ENCODE measurements at places on chromosomes 3 and 15.

DNA sequence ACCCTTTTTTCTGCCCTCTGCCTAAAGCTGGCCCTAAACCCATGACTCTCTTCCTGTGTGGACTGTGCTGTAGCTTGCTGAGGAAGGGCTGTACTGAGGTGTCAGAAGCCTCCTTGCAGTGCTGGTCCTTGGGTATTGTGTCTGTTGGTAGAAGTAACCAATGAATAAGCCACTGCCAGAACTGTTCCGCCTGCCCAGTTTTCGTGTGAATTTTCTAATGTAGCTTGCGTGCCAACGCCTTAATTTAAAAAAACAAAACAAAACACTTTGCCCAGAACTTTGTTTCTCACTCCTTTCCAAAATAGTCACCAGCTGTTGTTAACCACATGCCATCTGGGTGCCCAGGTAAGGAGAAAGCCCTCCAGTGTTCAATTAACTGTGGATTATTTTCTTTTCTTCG is 101.9 kb downstream of the KLHL25 start:
- peak; percentile 34 for DNase-seq

DNA sequence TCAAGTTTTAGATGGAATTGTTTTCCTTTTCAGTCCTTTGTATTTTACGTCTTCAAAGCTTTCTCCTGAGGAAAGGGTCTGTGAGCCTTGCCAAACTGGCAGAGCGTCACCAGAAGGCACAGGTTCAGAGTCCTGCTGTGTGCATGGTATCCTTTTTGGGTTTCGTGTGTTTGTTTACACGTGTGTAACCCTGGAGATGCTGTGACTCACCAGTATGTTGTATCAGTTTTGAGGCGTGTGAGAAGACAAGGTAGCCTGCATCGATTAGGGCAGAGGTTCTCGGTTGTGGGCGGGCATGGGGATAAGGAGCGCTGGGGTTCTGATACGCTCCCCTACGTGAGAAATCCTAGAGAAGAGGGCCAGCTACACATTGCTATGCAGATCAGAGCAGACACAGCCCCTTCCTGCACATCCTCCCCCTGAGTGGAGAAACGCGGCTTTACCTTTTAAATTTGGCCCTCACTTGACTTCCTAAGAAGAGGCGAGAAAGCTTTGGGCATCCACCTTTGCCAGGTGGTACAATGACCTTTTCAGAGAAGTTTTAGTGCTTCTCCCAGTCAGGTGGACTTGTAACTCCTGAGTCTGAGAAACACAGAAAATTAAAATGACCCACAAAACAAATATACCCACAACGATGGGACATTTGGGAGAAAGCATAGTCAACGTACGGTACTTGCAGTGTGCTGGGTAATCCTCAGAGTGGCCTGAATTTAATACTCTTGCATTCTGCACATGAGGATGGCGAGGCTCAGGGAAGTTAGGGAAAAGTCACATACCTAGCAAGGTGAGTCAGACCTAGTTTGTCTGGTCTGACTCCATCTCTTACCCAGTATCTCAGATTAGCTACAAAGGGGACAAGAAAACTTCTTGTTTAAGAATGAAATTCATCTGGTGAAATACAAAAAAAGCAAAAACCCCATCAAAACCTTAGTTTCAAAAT is 38.1 kb downstream of the TRAK1 start:
- no peak for DNase-seq

DNA sequence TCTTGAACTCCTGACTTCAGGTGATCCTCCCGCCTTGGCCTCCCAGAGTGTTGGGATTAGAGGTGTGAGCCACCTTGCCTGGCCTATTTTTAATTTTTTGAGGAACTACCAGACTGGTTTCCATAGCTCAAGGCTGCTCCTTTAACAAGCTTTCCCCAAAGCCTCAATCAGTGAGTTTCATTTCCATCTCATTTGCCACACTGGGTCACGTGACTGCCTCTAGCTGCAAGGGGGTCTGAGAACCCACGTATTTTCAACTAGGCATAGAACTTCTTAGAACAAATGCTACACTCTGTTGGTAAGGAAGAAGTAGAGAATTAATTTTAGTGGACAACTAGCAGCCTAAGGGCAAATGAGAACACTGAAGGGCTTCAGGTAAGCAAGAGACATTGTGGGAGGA is 3.1 kb upstream of the CD276 start:
- DNase-seq = no peak

DNA sequence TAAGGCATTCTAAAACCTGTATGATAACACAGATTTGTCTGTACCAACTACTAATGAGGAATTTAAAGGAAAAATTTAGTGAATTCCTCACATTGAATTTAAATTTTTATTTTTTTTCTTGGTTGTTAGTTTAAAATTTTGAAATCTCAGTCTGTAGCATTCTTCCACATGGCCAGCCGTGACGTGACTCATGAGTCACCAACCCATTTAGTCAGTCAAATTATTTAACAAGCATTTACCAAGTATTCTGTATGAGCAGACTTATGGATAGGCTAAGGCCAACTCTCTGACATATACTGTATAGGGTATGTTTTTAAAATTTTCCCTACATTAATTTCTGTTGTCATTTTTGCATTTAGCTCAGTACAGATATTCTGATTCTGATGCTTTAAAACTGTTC is 112.9 kb downstream of the CNTN4 start:
- no peak for DNase-seq

DNA sequence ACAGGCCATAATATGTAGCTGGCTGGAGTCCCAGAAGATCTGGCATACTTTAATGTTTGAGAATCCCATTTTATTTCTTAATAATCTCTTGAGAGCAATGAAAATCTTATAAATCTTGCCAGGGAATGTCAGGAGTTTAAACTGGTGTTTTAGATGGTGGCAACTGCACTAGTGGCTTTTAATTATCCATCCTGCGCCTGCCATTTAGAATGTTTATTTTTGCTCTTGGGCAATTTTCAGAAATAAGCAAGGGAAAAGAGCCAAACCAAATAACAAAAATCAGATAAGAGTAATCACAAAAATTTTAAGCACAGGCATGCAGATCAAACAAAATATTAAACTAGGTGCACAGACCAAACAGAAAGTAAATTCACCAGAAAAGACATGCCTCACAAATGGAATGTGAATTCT is 41.9 kb upstream of the UBP1 start:
- DNase-seq = no peak

DNA sequence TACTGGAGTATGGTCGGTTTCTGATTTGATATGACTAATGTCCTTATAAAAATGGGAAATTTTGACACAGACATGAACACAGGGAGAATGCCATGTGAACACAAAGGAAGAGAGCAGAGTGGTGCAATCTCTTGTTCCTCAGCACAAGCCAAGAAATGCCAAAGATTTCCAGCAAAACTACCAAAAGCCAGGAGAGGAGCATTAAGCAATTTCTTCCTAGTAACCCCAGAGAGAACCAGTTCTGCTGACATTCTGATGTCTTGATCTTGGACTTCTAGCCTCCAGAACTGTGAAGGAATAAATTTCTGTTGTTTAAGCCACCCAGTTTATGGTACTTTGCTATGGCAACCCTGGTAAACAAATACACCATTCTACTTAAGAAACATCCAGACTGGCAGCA is 227.8 kb upstream of the MRPL3 start:
- no peak for DNase-seq

- DNase-seq = no peak
Measured at GRCh38 chr3:182303169-182303568, 490.1 kb upstream of the ATP11B start.

GRCh38 chr3:28940994-28941393 is 339.9 kb upstream of the RBMS3 start:
- DNase-seq = no peak

- no peak for DNase-seq
Measured at GRCh38 chr3:124429129-124429815, 301.0 kb upstream of the UMPS start.
